Activated naive CD8-positive, alpha-beta T cell treated with anti-CD3 and anti-CD28 coated beads, Interleukin-2, amount 50 U/mL, for 16 hours (primary cell): ENCODE measurements at places on chromosomes 16 and 17.

GRCh38 chr17:61496957-61497653 lies 44.9 kb downstream of the TBX4 start:
- no peak for DNase-seq

DNA sequence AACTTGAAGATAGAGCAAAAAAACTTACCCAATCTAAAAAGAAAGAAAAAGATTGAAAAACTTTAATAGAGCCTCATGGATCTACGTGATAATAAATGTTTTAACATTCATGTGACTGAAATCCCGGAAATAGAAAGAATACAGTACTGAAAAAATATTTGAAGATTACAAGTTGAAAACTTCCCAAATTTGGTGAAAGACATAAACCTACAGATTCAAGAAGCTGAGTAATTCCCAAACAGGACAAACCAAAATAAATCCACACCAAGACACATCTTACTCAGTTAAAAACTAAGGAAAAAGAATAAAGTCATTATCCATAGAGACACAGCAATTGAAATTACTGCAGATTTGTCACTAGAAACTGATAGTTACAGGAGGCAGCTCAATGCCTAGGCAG lies 121.8 kb upstream of the NUDT7 start:
- DNase-seq: no peak

DNA sequence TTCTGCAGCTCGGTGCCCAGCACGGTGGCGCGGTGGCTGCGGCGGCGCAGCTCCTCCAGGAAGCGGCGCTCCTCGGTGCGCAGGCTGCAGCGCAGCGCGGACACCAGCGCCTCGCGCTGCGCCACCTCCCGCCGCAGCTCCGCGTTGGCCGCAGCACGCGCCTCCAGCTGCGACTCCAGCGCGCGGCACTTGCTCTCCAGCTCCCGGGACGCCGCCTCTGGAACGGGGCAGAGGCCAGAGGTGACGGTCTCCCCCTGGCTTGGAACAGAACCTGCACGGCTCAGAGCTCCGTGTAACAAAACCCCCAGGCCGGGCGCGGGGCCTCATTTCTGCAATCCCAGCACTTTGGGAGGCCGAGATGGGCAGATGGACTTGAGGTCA lies 13.2 kb upstream of the CLUH start:
- DNase-seq: no peak

DNA sequence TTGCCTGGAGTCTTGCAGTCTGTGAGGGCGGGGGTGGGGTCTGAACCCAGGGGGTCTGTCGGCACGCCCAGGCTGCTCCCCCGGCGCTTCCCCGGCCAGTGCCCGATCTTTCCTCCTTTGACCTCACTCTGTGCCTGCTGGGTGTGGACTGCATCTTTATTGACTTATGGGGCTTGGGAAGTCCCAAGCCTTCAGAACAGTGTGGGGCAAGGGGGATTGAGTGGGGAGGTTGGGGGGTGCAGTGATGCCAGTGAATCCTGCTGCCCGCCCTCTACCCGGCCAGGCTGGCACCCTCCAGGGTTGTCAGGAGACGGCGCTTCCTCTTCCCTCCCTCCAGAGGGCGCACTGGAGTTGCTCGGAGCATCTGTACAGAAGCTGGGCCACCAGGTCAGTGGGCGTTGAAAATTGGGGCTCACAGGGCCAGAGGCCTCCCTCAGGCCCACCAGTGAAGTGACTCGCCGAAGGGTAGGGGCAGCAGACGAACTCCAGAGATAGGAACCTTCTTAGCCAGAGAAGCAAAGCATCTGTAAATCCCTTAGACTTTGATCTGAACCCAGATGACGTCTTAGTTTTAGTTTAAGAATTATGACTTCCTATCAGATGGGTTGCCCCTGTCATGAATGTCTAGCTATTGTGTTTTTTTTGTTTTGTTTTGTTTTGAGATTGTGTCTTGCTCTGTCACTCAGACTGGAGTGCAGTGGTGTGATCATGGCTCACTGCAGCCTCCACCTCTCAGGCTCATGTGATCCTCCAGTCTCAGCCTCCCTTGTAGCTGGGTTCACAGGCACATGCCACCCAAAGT lies 184.8 kb upstream of the CIBAR2 start:
- DNase-seq: peak; percentile 24

DNA sequence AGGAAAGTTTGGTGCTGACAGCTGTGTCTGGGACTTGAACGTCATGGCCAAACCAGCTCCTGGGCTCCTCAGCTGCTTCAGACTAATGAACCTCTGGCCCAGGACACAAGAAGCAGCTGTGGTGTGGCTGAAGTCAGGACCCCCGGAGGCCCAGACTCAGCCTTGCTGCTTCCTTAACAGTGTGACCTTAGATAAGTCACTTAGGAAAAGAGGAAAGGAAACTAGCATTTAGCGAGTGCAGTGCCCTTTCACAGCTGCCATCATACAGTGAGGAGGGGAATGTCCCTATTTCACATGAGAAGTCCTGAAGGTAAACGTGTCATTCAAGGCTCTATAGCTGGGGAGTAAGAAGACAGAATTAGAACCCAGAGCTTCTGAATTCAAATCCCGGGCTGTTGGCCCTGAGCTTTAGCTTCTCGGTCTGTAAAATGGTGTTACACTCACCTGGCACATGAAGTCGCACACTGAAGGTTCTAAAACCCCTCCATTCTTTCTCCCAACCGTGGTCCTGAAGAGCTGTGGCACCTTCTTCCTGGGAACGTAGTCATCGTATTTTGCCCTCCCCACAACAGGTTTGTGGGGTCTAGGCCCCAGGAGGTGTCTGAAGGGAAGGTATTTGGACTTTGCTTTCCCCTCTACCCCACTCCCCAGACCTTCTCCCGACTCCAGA lies 910 bp upstream of the RAMP2 start:
- no peak for DNase-seq

DNA sequence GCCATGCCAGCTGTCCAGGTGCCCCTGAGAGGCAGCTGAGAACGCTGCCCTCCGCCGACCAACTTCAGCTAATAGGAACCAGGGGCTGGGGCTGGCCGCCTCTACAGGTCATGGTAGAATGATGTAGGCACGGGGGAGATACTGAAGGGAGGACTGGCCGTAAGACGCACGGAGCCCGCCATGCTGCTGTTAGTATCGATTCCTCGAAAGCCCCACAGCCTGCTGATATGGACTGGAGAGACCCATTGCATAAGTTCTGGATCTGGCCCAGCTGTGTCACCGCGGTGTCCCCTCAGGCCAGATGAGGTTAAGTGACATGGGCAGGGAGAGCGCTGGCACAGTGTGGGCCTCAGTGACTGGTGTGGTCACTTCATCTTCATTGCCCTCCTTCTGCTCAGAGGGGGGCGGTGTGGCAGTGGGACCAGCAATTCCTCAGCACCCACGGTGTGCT lies 75.6 kb downstream of the AMFR start:
- DNase-seq: no peak

DNA sequence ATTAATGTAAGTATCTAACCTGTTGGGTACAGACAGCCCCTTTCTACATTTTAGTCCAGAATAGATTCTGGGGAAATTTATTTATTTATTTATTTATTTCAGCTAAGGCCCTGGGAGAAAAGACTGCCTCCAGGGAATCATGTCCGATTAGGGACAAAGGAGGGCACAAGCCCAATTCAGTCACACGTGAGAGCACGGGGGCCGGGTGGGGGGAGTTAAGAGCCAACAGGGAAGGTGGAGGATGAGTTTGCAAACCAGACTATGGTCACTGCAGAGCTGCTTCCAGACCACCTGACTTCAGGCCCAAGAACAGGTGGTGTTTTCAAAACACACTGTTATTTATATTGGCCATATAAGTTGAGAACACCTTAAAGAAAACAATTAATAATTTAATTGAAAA lies 1.6 kb upstream of the ZFHX3 start:
- DNase-seq: no peak

DNA sequence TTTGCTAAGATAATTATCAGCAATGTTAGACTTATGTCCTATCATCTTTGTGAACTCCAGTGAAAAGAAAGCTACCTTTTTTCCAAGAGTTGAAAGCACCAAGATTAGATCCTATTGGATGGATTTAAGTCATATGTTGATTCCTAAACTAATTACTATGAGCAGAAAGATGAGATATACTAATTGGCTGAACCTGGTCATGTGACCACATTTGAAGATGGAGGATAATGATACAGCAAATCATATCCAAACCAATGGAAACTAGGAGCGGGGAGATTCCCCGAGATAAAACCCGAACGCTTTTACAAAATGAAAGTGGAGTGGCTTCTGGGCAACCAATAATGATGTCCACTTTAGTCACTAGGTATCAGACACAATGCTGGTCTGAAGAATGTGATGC lies 1060.2 kb upstream of the EEF2KMT start:
- DNase-seq: no peak

DNA sequence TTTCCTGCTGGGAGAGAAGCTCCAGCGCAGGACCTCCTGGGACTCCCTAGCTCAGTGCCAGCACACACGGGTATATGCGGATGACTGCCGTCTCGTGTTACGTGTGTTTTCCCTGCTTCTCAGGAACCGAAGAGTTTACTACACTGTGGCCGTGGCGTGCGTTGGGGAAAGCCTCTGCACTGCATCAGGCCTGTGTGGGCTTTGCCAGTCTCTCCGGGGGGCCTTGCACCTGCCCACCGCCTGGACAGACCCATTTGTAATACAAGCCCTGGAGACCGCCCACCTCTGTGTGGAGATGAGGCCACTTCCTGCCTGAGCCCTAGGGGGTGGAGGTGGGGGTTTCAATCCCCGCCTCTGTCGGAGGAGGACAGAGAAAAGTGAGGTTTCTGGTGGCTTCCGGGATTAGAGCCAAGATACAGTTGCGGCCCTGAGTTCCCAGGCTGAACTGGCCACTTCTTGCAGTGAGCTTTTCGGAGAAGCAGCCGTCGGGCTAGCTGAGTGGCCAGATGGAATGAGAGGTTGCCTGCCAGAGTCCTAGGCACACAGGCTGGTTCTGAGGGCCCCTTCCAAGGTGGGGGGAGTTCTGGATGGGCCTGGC lies 43.4 kb upstream of the GSE1 start:
- no peak for DNase-seq

DNA sequence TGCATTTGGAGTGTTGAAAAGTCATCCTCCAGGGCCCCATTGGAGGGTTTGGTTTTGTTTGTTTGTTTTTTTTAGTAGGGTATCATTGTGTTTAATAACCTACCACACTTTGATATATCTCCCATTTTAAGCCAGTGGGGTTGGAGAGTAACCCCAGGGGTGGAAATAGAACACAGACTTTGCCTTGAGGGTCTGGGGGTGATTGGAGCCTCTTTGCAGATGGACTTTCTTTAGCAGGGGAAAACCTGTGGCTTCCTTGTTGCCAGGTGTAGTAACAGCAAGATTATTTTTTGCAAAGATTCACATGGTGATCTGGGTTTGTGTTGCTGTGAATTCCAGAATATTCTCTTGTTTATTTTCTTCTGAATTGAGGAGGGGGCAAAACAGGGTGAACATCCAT lies 1.5 kb downstream of the ABCC1 start:
- DNase-seq: no peak

- no peak for DNase-seq
These were observed 1.7 kb downstream of the MAP2K3 start for GRCh38 chr17:21286066-21286770.

DNA sequence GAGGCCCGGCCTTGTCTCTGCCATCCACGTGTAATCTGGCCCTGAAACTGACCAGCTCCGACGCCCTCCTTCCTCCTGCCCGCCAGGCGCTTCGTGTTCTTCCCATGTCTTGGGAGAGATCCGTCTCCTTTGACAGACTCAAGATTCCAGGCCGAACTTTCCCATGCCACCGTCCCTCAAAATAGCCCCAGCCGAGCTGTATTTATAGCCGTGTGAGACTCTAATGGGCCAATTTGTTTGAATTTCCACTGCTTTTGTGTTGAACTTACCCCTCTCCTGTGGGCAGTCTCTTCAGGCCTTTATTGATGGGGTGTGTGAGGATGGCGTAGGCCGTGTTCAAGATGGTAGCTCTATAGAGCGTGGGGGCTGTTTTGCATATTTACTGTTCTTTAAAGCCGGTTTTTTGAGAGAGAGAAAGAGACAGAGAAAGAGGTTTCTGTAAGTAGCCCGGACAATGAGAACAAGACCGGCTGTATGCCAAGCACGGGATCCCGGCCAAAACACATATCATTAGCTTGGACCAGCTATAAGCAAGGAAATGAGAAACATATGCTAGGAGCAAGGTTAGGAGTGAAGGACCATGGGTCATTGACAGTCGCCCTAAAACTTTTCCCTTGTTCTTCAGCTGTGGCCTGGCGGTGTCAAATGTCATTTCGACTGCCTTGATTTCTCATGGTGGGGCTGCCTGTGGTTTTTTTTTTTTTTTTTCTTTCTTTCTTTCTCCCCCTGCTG lies 124.5 kb upstream of the ZFHX3 start:
- no peak for DNase-seq

- no peak for DNase-seq
These were observed 6.1 kb downstream of the PIK3R5 start for GRCh38 chr17:8959312-8959918.

- peak; percentile 89 for DNase-seq
These were observed at the start of gene AKAP10 for GRCh38 chr17:19977293-19978208. Gene AKAP10 (minus strand): TSS chr17:19977828. CDS start chr17:19977679, 149 bp downstream.
